ENCODE measurements at places on chromosomes 2 and 18.
A peak's percentile ranks its signal among the peaks of the same experiment; 100 is the strongest.

- no peak for DNase-seq
Measured at GRCh38 chr2:168997118-168997521, 34.0 kb downstream of the ABCB11 start.

- no peak for DNase-seq
Measured at GRCh38 chr2:72182547-72182946, 34.9 kb upstream of the CYP26B1 start.

DNA sequence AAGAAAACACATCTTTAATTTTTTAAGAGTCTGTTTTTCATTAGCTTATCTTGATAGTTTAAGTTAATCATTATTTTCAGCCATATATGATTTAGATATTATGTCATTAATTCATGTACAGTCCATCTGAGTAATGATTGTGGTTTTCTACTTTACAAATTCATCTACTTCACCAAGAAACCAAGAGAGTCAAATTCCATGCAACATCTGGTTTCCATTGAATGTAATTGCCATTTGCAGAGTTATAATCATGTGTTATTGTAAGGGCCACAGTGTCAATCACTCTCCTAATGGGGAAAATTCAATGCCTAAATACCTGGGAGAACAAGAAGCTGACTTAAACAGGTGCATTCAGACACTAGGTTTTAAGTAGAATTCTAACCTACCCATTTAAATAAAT, 217.2 kb upstream of the OSR1 start:
- DNase-seq = no peak

DNA sequence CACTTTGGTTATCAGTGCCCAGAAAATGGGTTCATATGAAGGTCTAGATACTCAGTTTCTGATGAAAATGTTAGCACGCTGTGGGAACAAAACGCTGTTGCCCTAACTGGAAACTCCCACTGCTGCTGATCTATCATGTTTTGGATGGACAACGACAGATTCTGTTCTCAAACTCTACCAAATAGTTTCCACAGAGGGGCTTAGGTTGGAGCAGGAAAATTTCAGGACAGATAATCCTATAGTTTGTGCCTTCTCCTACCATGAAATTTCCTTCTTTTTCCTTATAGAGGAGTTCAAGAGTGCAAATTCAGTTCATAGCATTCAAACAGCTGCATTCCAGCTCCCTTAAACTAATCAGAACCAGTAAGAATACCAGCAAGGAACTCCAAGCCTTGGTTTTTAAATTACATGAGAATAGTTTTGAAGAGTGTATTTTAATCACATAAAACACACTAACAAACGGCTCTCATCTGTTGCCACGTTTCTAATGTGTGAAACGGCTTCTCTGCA, 58.7 kb upstream of the RALBP1 start:
- no peak for DNase-seq

DNA sequence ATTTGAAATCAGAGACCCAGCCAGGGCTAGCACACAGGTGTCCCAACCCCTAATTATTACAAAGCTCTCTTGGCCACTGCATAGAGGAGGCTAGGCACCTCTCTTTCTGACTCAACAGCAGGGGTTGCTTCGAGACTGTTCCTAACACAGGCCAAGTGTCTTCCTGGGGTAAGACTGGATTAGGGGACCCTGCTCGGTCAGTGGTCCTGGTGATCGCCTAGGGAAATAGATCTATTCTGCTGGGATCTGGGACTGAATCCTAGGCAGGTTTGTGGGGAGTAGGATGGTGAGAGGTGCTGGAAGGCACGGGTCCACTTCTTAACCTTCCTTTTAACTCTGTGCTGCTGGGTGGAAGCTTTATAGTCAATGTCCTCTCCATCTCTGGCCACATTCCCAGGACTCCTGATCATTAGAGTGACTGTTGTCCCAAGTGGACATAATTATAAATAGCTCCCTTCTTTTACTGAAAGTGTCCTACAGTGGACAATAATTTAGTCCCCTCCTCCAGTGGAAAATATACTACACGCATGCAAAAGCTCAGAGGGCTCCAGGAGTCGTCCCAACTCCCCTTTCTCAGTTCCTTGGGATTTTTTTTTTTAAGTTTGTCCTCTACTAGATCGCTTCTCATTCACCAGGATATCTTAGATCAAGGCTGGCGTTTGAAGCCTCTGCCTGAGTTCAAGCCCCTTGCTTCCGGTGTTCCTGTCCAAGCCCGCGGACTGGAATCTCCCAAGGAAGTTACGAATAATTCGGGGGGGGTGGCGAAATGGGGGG, 1.3 kb upstream of the TRIB2 start:
- DNase-seq = no peak

DNA sequence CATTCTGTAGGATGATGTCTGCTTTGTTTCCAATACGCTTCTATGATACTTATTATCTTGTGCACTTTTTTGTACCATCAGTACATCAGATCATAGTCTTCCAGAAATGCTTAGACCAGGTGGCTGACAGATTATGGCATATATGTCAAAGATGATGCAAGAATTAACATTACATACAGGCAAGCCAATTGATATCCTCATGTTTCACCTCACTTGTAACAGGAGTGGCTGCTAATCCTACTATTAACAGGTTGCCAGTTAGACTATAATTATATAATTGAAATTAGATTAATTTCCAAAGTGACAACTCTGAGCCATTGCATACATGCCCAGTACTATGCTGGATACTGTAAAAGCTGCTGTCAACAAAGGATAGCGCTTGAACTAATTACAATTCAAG, 77.2 kb downstream of the TLK1 start:
- no peak for DNase-seq

GRCh38 chr18:8791171-8791651, 85.9 kb downstream of the MTCL1 start:
- DNase-seq = no peak

- DNase-seq = no peak
Measured at GRCh38 chr18:49368876-49369440, 91.5 kb downstream of the DYM start.

GRCh38 chr2:66021296-66021695, 413.6 kb upstream of the MEIS1 start:
- DNase-seq = no peak

- no peak for DNase-seq
Measured at GRCh38 chr2:235769046-235769445, 275.2 kb downstream of the AGAP1 start.

- no peak for DNase-seq
Measured at GRCh38 chr18:46770708-46771107, 13.9 kb upstream of the ST8SIA5 start.

DNA sequence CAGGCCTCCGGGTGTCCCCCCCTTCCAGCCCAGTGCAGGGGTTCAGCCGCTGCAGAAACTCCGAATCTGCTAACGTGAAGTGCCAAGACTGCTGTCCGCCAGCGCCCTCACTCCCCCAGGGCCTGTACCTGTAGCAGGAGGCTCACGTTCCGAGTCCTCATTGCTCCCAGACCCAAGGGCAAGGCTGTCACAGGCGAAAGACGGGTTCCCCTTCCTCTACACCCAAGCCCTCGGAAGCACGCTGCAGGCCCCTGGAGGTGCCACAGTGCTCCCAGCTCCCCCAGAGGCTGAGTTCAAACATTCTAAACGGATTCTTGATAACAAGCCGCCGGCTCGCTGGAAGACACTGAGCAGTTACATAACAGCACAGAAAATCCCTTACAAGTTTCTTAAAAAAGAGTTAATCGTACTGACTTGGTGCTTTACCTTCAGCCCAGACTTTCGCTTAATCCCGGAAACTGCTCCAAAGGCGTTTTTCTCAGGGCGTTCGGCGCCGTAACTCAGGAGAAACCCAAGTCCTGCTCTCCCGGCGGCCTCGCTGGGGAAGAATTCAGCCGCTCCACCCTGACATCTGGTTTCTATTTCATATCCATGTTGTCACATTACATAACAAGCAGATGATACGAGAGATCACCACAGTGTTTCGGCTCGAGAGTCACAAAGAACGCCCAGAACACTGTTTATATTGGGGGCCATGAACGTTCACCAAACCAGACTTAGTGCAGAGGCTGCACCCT, 92.0 kb downstream of the HDAC4 start:
- no peak for DNase-seq

- DNase-seq = peak; percentile 63
Measured at GRCh38 chr2:113762377-113763118, 6.1 kb upstream of the SLC35F5 start.

- no peak for DNase-seq
Measured at GRCh38 chr2:226892729-226893128, 56.9 kb downstream of the RHBDD1 start.
